ENCODE measurements at places on chromosomes 3 and 15. TPM values are rescaled to one million over a fixed set of nuclear protein-coding genes. Genes with fewer than 3 reads are reported as not detected.

- no peak for DNase-seq
These were observed 32.9 kb downstream of the OR4F15 start for GRCh38 chr15:101844916-101845315.

- no peak for DNase-seq
These were observed 232.6 kb upstream of the TPM1 start for GRCh38 chr15:62809968-62810260.

Gene MTHFS
- total RNA-seq = 9.9 TPM

- no peak for DNase-seq
These were observed 262.8 kb upstream of the TBL1XR1 start for GRCh38 chr3:177460047-177460446.

Gene WDR72
- not detected for total RNA-seq

GRCh38 chr15:66477011-66477410, 20.6 kb downstream of the SNAPC5 start:
- DNase-seq = no peak

Gene IL16
- total RNA-seq = 2.1 TPM

- no peak for DNase-seq
These were observed 70.5 kb downstream of the SETMAR start for GRCh38 chr3:4373669-4374068.

GRCh38 chr15:41183581-41183980, 47.0 kb downstream of the EXD1 start:
- DNase-seq = no peak

- DNase-seq = no peak
These were observed 6.8 kb downstream of the CHRNA3 start for GRCh38 chr15:78614021-78614420.

Gene LRTM1
- total RNA-seq = not detected

DNA sequence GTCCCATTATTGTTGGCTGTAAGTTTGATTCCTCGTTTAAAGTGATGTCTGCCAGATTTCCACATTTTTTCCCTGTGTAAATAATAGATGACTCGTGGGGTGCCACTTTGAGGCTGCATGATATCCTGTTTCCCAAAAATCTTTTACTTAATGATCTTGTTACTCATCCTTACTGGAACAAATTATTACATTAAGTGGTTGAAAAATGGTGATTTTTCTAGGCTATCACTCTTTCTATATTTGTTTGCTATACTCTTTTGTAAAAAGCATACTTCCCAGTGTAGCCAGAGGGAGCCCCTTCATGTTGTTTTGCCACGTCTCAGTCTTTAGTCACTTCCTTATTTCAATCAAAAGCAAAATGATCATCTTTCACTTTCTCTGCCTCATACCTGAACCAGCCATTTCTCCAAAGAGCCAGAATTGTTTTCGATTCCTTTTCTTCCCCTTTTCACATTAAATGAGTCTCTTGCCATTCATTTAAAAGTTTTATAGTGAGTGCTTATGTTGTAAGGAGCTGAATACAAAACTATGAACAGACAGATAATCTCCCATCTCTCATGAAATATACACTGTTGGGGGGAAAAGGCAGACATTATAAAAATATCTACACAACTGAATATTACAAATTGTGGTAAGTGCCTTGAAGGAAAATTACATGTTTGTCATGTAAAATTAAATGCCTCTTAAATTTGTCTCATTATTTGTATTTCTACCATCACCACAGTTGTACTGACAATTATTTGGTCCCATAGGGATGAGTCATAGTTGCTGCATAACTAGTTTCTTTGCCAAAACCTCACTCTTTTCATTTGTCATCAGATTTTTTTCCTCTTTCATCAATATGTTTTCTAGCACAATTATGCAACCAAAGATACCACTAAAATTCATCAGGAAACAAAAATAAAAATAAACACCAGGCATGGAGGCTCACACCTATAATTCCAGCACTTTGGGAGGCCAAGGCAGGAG, 41.5 kb downstream of the ADGRG7 start:
- DNase-seq = peak; percentile 79

DNA sequence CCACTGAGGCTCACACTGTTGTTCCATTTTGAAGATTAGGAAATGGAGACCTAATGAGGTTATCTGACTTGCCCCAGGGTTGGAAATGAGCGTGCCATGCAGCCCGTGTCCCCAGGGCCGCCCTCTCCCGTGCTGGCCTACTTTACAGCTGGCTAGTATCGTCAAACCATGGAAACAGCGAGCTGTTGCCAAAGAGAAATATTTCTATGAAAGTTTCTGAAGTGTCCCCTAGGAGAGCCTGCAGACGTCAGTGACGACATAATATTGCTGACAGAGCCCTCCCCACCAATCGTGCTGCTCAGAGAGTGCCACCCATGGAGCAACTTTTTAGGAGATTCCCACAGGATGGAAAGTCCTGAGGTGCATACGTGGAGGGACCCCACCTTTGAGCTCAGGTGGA, 11.2 kb upstream of the FAM174B start:
- DNase-seq = no peak

Gene FBXL2
- 26.9 TPM for total RNA-seq

DNA sequence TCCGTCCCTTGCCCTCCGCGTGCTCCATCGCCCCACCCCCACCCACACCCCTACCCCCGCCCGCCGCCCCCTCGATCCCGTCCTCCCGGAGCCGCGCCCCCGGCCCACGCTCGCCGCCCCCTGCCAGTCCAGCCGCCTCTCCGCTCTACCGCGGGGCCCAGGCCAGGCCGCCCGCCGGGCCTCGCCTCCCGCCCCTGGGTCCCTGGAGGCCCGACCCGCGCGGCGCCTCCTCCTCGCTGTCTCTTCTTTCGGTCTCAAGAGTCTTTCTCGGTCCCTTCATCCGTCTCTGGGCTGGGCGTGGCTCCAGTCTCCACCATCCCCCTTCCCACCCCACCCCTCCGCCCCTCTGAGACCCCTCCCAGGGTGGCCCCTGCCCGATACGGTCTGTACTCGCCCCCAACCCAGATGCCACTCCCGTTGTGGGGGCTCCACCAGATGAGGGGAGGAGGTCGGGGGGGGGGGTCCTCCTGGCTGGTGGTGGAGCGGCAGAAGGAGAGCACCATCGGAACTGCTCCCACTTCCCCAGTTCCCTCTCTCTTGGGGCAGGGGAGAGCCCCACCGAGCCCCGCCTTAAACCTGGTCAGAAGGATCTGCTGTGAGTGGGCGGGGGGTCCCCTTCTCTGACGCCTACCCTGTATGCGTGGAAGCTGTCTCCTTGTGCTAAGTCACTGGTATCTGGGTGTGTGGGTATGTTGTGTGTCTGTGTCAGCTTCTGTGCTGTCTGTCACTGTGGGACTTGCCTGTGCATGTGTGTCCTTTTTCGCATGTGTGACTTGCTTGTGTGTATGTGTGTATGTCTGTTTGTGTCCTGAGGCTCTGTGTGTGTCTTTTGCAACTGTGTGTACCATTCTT, 1.0 kb downstream of the PRKCD start:
- DNase-seq = peak; percentile 16

Gene HLTF
- 24.6 TPM for total RNA-seq

DNA sequence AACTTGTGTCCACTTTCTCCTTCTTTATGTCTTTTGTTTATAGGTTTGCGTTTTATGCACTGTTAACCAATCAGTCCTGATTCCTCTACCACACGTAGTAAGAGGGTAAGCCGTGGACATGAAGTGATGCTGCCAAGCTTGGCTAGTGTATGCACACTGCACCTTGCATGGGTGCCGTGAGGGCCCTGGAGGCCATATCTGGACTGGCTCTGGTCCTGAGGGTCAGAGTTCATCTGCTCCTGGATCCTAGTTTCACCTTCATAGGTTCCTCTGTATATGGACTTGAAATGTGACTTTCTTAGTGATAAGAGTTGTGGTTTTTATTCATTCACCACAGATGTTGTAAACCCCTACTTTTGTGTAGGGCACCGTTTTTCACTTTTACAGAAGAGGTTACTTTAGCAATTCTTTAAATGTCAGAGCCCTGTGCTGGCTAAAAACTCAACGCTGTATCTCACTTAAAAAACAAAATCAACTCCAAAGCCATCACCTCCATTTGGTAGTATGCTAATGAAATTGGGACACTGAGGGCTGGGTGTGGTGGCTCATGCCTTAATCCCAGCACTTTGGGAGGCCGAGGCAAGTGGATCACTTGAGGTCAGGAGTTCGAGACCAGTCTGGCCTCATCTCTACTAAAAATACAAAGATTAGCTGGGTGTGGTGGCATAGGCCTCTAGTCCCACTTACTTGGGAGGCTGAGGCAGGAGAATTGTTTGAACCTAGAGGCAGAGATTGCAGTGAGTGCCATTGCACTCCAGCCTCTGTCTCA, 22.9 kb downstream of the SIAH2 start:
- DNase-seq = no peak

- peak; percentile 47 for DNase-seq
These were observed 234.5 kb upstream of the ICE2 start for GRCh38 chr15:60713119-60714084.

DNA sequence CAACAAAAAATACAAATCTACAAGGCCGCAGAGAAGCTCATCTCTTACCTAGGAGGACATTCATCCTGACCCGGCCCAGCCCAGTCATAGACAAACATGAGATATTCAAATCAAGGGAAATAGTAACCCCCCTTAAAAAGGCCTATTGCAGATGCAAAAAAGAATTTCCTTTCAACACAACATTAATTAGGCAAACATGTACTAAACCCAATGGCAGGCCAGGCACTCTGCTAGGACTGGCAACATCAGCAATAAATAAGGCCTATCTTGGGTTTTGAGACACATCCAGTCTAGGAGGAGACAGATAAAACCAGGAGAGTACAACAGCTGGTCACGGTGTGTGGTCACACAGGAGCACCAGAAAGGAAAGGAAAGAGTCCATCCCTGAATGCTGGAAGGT, 61.4 kb downstream of the ADCY5 start:
- DNase-seq = no peak

Gene PLD1
- total RNA-seq = 108 TPM

GRCh38 chr3:184155644-184156521, 706 bp downstream of the DVL3 start:
- DNase-seq = peak; percentile 55

DNA sequence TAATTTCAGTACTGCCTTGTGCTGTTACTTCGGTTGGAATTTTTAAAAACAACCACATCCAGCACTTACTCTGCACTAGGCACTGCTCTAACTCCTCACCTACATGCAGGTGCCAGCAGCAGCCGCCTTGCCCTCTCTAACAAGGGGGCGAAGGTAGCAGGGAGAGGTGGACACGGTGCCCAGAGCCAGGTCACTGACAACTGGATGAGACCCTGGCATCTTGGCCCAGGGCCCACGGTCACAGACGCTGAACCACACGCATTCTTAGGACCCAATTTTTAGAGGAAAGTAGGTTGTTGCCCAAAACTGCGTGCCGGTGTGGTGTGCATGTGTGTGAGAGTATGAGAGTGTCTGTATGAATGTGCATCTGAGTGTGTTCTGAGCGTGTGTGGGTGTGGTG, 63.4 kb upstream of the GATA2 start:
- peak; percentile 42 for DNase-seq

DNA sequence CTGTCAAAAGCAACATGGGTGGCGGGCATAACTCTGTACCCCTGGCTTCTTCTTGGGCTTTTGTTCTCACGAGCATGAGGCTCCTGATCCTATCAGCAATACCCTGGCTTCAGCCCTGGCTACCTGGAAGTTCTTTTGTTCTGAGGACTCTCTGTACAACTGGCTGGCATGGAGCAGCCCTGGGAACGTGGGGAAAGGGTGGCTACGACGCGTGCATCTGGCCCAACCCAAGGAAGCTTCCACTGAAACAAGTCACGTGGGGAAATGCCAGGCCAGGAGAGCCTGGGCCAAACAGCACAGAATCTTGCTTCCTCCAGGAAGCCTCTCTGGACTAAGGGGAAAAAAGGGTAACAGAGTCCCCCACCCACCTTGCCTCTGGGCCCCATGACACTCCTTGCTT, 22.7 kb upstream of the ATP2B2 start:
- DNase-seq = no peak

Gene RNU6-1
- total RNA-seq = not detected

GRCh38 chr15:83571820-83572707, 81.9 kb upstream of the ADAMTSL3 start:
- DNase-seq = peak; percentile 28

DNA sequence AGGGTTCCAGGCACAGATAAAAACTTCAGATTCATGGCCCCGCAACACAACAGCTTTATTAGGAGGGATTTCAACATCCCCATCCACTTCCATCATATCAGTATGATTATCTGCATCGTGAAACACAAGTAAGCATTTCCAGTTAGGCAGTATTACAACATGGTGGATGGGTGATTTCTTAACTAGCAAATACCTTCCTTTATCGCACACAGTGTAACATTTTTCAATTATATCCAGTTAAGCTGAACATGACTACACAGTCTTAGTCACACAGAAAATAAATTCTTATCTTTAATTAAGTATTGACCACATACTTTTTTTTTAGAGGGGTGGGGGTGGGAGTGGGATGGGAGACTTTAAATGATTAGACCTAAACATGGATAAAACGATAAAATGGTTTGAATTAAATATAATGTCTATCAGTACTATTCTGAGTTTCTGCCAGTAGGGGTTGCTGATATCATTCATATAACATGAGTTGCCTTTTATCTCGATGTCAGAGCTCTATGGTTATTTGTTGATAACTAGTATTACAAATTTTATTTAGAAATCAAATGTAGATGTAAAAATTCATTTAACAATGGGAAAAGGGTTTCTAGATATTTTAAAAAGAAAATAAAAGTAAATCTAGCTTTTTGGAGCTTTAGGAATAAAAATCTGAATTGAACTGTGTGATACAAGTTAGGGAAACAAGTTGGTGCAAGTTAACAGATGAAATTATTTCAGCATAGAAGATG, 146.6 kb downstream of the TBL1XR1 start:
- peak; percentile 71 for DNase-seq

DNA sequence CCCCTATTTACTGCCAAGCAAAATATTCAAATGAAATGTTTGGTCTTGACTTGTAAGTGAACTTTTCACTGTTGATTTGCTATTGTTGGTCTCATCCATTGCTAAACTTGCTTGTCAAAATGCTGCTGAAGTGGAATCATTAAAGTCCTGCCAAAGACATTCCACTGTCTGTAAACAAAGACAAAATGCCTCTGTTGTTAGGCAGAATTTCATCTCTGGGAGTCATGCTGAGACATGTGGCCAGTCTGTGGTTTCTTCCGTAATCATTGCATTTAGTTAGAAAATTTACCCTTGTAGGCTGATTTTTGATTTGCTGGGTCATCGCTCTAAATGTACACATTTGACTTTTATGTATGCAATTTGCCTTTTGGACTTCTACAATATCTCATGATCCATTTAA, 577.7 kb downstream of the MECOM start:
- no peak for DNase-seq

- no peak for DNase-seq
These were observed 41.9 kb downstream of the CCNL1 start for GRCh38 chr3:157117875-157118654.

Gene ISLR2
- total RNA-seq = not detected

- DNase-seq = peak; percentile 87
These were observed 7.4 kb downstream of the EDEM1 start for GRCh38 chr3:5194801-5195509.

- peak; percentile 50 for DNase-seq
These were observed 194.1 kb upstream of the ARHGEF26 start for GRCh38 chr3:153927107-153927506.

GRCh38 chr3:39098473-39099000, 8.9 kb downstream of the GORASP1 start:
- no peak for DNase-seq

- no peak for DNase-seq
These were observed 507.0 kb downstream of the TBL1XR1 start for GRCh38 chr3:176690083-176690869.

GRCh38 chr15:48703544-48703943, 58.0 kb upstream of the FBN1 start:
- no peak for DNase-seq

GRCh38 chr3:156180077-156180476, 59.7 kb downstream of the KCNAB1 start:
- peak; percentile 35 for DNase-seq

Gene TRH
- not detected for total RNA-seq

Gene THSD4
- 25.4 TPM for total RNA-seq

All from endothelial cell of umbilical vein (primary cell).